WERI-Rb-1 (cell line): ENCODE measurements at places on chromosomes 5 and 9.

- DNase-seq, result no peak
These were observed 291.8 kb upstream of the ACTBL2 start for GRCh38 chr5:57774439-57774838.

DNA sequence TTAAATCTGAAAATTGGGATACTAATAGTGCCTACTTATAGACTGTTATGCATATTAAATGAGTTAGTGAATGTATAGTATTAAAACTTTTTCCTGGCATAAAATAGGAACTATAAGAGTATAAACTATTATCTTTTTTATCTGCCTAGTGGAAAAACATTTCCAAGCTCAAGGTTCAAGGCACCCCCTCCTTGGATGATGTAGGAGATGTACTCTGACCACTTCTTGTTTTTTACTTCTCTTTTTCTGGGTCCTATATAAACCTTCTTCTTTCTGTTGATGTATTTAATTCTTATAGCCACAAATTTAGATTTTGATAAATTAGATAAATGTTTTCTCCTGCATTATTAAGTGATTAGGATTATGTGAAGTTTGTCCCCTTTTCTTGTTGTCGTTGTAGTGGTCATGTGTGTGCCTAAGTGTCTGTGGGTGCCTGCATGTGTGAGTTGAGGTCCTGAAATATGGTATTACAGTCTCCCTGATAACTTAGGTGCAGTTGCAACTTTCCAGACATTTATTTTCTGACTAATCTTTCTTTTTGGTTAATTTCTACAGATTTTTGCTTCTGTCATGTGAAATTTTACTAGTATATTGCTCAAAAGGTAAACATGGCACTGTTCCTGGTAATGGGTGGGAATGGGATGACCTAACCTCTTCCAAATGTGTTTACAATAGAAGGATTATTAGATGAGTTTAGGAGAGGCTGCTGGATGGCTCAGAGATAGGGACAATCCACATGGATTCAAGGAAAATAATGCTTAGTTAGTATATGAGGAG is 160.8 kb upstream of the CDKN2B start:
- DNase-seq, result no peak

DNA sequence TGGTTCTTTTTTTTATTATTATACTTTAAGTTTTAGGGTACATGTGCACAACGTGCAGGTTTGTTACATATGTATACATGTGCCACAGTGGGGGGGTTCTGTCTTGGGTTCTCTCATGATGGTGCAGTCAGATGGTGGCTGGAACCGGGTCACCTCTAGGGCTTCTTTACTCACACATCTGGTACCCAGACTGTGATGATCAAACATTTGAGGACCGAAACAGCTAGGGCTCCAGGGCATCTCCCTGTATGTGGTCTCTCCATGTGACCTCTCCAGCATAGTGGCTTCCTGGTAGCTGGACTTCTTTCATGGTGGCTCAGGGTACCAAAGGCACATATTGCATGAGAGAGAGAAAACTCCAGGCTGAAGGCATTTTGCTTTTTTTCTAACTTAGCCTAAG is 9.8 kb upstream of the CRHBP start:
- no peak for DNase-seq

- no peak for DNase-seq
These were observed 84.3 kb downstream of the DNAH5 start for GRCh38 chr5:13860146-13860545.

- no peak for DNase-seq
These were observed 78.5 kb downstream of the OLFM1 start for GRCh38 chr9:135165756-135166519.

DNA sequence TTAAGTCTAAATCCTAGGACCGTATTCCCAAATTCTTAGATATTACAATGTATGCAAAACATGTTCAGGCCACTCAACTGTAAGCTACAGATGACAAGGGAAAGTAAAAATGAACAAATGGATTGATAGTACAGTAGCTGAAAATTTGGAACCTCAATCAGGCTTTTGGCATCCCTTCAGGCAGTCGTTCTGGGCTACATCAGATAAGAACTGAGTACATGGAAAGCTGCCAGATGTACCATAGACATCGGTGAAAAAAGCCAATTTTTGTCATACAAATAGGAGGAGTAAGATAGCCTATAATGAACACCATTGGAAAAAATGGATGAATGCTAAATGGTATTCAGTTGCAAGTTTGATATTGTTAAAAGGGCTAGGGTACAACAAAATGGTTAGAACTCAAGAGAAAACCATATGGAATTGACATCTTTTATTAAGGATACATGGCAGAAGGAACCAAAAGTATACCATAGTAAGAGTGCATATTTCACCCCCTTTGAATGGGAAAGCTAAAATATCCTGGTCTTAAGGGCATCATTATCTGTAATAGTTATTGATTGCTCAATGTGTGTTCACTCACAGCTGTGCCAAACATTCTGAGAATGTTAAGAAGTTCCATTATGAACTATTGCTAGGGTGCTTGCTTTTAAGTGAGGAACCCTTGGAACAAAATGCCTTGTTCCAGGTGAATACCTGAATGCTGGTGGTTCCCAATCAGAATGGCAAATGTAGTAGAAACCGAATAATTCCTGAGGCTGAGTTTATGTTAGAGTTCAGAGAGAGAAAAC is 86.4 kb downstream of the NR3C1 start:
- no peak for DNase-seq

- DNase-seq, result no peak
These were observed 51.2 kb downstream of the IPPK start for GRCh38 chr9:92618633-92619225.

DNA sequence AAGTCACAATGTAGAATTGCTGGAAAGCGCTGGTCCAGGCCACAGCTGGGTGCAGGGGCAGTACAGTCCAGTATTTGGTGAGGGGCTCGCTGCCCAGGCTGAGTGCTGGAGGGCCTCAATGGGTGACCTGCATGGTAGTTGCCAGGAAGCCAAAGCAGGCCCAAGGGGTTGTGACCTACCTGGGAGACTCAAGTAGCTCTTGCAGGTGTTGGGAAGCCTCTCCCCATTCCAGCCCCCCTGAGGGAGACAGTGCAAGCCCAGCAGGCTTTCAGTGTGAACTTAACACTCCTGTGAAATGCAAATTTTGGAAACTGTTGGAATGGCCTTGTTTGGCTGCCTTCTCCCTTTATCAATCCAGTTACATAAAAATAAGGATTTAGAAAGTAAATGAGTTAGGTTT is 13.9 kb downstream of the KDM4C start:
- no peak for DNase-seq
